ENCODE measurements at places on chromosomes 13 and 19. TPM values are rescaled to one million over a fixed set of nuclear protein-coding genes. Genes with fewer than 3 reads are reported as not detected.

The LSR gene
- total RNA-seq = 14.2 TPM

The ZNF492 gene
- total RNA-seq = not detected

The ANGPTL8 gene
- total RNA-seq = 27.3 TPM

The LPAR6 gene
- total RNA-seq = 24.4 TPM

The TMIGD2 gene
- not detected for total RNA-seq

The SULT2A1 gene
- total RNA-seq = 253 TPM

The APOE gene
- 458 TPM for total RNA-seq

The NDUFB7 gene
- 244 TPM for total RNA-seq

The LILRA1 gene
- total RNA-seq = not detected

The TNFSF13B gene
- not detected for total RNA-seq

The NBEA gene
- total RNA-seq = 2.7 TPM

The SIRT2 gene
- 22.3 TPM for total RNA-seq

The SAMD1 gene
- total RNA-seq = 27.0 TPM

The CEACAM5 gene
- total RNA-seq = not detected

The CGB2 gene
- not detected for total RNA-seq

The KXD1 gene
- total RNA-seq = 44.6 TPM

The SIGLEC10 gene
- total RNA-seq = not detected

The SNRNP70 gene
- 150 TPM for total RNA-seq

The ZNF836 gene
- 5.8 TPM for total RNA-seq

The COL5A3 gene
- 0.02 TPM for total RNA-seq

The FCER2 gene
- not detected for total RNA-seq

The MEDAG gene
- not detected for total RNA-seq

The FGF21 gene
- total RNA-seq = not detected

The SWSAP1 gene
- 3.3 TPM for total RNA-seq

The GARIN5A gene
- total RNA-seq = not detected

The SHISA7 gene
- total RNA-seq = not detected

The TEX29 gene
- not detected for total RNA-seq

The ZFP36 gene
- total RNA-seq = 1.7 TPM

The LILRB5 gene
- total RNA-seq = not detected

The HS6ST3 gene
- not detected for total RNA-seq

The SYNE4 gene
- 23.0 TPM for total RNA-seq

The FFAR3 gene
- total RNA-seq = not detected

The SCAF1 gene
- total RNA-seq = 4.8 TPM

The SRRM5 gene
- 0.11 TPM for total RNA-seq

The B3GNT8 gene
- total RNA-seq = 2.3 TPM

The SPC24 gene
- 63.2 TPM for total RNA-seq

The ZNF20 gene
- 9.7 TPM for total RNA-seq

The ZNF541 gene
- total RNA-seq = not detected

The TNFAIP8L1 gene
- 18.9 TPM for total RNA-seq

The AMER2 gene
- not detected for total RNA-seq
